ENCODE measurements at places on chromosomes 3 and 15.
A peak's percentile ranks its signal among the peaks of the same experiment; 100 is the strongest.

GRCh38 chr3:128684986-128685726 is 34.5 kb upstream of the RPN1 start:
- DNase-seq = no peak

GRCh38 chr15:67822537-67823313 is 2.6 kb upstream of the SKOR1 start:
- no peak for DNase-seq

GRCh38 chr3:24562895-24563294 is 68.2 kb upstream of the THRB start:
- no peak for DNase-seq

DNA sequence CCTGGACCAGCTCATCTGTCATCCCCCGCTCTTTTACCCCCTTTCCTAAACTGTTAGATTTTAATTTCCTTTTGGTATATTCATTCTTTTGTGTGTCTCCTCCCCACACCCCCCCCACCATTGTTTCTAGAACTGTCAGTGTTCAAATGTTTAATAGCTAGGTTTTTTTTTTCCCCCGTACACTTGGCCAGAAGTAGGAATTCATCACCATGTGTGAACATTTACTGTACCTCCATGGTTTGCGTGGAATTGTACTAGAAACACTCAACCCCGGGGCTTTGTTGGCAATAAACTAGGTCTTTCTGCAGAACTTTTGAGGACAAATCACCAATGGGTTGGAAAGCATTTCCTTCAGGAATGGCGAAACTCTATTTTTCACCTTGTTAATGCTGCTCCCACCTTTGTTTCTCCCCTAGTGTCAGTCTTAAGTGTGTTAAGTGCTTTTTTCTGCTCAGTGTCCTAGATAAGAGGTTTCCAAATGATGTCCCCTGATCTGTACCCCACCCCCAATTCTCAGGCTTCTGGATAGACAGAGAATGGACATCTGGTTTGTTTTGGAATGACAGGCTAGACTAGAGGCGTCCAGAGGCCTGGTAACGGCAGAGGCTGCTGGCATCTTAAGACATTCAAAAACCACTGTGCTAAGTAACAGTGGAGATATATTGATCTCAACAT is 76.8 kb downstream of the SMAD3 start:
- no peak for DNase-seq

DNA sequence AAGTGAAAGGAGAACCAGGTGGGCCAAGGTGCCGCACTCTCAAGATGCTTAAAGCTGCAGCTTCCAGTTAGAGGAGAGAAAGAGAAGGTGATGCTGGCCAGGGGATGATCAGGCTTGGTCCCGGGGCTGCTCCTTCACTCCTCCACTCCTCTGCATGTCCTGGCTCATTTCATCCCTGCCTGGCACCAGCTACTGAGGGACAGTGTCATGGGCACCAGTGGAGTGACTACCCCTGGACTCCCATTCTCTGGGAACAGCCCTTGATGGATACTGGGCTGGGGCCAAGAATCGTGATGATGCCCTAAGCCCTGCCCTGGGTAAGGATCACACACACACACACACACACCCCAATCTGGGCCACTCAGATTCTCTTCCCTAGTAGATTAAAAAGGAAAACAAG is 243.7 kb downstream of the UACA start:
- no peak for DNase-seq

- no peak for DNase-seq
Observed at GRCh38 chr3:108528459-108529252, 18.3 kb upstream of the MYH15 start.

- no peak for DNase-seq
Observed at GRCh38 chr15:88982304-88982945, 69.2 kb upstream of the MFGE8 start.

DNA sequence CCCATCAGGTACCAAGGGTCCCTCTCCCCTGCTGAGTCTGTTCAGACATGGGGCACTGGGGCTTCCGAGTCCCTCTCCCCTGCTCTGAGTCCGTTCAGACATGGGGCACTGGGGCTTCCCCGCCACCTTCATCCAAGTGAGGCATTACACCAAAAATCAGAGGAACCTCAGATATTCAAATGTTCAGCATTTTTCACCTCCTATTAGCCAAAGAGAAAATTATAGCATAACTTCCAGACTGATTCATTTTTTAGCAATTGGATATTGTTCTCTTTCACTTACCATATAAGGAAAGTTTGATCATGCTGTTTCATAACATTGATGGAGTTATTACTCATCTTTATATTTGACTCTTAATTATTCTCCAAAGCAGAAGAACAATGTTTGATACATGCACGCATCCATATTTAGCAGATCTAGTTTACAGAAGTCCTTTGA is 213.9 kb downstream of the MTHFS start:
- DNase-seq = no peak

DNA sequence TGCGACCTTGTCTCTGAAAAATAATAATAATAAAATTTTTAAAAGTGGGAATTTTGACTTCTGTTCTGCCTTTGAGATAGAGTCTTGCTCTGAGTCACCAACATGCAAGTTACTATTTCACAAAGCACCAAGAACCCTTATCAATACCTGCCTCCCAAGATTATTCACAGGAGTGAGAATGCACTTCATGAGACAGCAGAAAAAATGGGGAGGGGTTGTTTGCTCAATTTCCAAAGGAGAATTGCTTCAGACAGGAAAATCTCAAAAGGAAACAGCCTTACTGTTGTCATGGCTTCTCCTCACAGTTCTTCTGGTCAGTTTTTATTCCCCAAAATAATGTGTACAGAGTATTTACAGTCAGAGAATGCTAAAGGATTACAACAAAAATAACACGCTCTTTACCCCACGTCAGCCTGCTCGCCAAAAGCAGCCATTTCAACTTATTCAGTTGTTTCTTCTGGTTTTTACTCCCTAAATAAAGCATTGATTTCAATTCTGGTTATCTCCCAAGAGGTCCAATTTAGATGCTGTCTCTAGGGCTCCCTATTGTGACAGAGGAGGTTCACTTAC is 89.0 kb downstream of the PPCDC start:
- no peak for DNase-seq

GRCh38 chr3:114112696-114113095 is 56.2 kb downstream of the QTRT2 start:
- DNase-seq = no peak

GRCh38 chr3:58236527-58237237 is 910 bp upstream of the ABHD6 start:
- DNase-seq = no peak

DNA sequence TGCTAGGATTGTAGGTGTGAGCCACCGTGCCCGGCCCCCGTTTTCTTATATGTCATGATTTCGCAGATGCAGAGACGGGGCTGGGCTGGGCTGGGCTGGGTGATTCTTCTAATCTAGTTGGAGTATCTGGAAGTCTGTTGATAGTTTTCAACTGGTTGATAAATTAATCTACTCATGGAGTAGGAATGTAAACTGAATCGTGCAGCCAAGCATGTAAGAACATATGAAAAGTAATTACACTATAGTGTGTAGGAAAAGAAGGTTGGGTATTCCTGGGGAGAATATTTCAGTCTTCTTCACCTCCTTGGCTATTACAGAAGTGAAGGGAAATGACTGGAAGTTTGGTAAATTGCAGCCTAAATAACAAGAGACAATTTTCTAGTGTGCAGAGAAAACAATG is 82.6 kb upstream of the MAGI1 start:
- no peak for DNase-seq

DNA sequence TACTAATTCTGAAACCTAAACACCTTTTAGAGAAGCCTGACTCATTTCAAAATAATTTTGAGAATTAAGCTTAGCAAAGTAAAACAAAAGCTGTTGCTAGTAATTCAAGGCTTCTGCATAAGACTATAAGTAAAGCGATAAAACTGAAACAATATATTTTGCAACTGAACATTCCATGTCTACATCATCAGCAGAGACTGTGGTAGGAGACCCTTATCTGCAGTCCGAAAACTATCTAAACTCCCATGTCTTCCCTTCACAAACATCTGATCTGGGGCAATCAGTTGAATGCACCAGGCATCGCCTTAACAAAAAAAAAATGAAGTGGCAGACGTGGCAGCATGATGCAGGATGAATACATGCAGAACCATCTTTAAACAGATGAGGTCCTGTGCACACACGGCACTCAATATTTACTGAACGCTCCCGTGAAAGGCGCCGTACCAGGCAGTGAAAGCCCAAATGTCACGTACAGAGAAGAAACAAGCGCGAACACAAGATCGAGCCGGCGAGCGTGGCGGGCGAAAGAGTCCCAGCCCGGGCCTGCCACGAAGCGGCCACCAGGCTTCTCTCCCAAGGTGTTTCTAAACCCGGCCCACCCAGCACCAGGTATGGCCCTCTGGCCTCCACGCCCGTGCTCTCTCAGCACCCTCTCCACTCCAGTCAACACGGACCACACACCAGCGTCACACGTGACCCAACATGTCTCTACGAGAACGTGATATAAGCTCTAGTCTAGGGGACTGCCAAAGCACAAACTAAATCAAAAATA is 63.0 kb downstream of the CHSY1 start:
- DNase-seq = no peak

GRCh38 chr3:47877719-47878118 is 74.8 kb downstream of the DHX30 start:
- DNase-seq = no peak

DNA sequence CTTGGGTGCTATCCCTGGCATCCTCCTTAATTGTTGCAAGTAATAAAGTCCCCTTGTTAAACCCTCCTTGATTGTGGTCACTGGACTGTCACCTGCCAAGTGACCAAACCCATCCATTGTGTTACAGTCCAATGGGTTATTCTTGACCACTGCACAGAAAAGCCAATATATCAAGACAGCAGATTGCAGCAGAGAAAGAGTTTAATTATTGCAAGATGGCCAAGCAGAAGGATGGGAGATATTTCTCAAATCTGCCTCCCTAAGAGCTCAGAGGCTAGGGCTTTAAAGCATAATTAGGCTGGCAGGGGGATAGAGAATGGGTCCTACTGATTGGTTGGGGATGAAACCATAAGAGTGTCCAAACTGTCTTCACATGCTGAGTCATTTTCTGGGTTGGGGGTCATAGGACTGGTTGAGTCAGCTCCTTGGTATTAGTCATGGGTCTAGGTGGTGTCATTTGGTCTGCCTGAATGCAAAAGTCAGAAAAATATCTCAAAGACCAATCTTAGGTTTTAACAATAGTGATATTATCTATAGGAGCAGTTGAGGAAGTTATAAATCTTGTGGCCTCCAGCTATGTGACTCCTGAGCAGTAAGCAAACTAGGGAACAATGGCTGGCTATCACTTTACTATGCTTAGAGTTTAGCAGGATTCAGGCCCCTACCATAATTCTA is 19.1 kb upstream of the XYLB start:
- no peak for DNase-seq

GRCh38 chr3:37054370-37054769 is 61.1 kb downstream of the MLH1 start:
- DNase-seq = no peak

DNA sequence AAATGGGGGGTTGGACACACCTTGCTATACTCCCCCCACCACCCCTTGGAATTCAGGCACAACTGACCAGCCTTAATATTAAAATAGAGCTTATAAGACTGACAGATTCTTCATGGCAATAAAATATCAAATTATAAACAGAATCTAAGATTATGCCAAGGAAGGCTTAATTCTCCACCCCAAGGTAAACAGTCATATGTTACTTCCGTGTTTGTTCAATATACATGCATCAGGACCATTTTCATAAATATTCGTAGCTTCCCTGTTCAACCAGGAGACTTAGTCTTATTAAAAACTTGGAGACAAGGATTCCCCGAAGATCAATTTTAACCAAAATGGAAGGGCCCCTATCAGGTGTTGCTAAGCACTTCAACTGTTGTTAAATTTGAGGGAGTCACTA is 13.3 kb upstream of the EHHADH start:
- DNase-seq = no peak

GRCh38 chr15:69469467-69470201 is 17.0 kb downstream of the RPLP1 start:
- DNase-seq = no peak

DNA sequence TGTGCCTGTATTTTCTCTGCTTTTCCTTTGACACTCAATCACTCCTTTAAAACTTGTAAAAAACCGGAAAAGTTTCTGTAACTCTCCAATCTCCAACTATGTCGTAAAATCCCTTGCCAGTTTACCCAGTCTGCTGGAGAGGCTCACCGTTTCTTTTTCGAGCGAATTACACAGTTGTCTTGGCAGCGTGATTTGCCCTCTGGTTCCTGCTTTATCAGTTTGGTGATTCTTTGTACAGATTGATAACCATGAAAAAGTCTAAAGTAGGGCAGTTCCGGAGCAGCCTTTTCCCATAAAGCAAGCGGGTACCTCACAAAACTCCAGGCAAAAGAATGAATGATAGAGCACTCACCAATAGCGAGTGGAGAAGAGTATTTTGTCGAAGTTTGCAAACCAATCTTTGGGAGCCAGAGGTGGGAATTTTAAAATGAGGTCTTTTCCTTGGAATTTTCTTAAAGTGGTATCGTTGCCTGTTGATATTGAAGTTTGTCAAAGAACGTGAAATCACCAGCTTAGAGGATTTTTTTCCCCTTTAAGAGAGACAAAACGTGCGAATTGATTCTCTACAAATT is at the start of gene TTC23:
TSS of gene TTC23 (minus strand) at position 312 of the 572 bp plus-strand sequence. CDS start 20,869 bp downstream, outside the sequence.
- DNase-seq = peak; percentile 45

DNA sequence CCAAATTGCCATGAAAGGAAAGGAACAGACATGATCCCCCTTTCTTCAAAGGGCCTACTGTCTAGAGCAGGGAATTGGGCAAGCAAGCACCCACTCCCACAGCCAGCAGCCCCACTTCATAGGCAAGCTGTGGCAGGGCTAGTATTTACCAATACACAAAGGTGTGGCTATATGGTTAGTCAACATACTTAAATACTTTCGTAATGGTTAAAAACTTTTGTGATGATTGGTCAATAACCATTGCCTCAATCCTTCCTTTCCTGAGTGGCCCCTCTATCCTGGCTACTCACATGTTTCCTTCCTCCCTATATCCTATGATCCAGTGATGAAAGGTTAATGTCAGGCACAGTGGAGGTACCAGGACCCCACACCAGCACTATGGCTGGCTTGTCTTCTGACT is 30.1 kb upstream of the ARL8B start:
- no peak for DNase-seq

GRCh38 chr3:132255041-132255745 is 62.0 kb upstream of the ACP3 start:
- DNase-seq = no peak

DNA sequence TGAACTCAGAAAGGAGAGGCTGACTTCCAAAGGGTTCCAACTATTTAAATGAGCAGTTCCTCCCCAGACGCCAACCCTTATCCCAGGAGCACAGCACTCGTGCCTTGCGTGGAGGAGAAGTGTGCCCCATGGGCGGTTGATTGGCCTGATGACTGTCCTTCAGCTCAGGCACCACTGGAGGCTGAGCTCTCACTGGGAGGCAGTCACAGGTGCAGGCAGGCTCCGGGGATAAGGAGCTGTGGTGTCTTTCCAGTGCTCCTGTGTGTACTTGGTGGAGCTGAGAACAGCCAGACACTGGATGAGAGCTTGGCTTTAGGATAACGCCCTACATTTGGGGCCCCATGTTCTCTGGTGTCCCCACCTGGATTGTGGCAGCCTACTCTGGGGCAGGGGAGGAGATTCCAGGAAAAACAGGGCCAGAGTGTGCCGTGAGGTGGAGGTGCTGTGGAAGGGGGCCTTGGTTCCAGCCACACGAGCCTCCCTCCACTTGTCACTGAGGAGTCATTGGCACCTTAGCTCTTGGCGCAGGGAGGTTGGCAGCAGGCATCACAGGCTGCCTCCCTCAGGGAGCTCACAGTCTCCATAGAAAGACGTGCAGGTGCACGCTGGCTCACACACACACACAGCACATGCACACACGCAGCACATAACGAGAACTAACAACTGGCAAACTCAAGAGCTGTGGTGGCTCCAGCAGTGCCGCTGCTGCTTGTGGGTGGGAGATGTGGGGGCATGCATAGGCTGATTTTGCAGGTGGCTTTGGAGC is 22.7 kb upstream of the EPHB3 start:
- no peak for DNase-seq
